ENCODE measurements at places on chromosomes 3 and 15. TPM values are rescaled to one million over a fixed set of nuclear protein-coding genes. Genes with fewer than 3 reads are reported as not detected.

C3orf85 gene
- total RNA-seq: 8.3 TPM

ISL2 gene
- not detected for total RNA-seq

CAPN3 gene
- 7.2 TPM for total RNA-seq

ARHGEF26 gene
- 42.3 TPM for total RNA-seq

CPLX3 gene
- not detected for total RNA-seq

GOLGA6L10 gene
- 0.54 TPM for total RNA-seq

SPESP1 gene
- total RNA-seq: 1.4 TPM

- no peak for DNase-seq
Observed at GRCh38 chr15:48147358-48147757, 26.6 kb downstream of the SLC24A5 start.

DNA sequence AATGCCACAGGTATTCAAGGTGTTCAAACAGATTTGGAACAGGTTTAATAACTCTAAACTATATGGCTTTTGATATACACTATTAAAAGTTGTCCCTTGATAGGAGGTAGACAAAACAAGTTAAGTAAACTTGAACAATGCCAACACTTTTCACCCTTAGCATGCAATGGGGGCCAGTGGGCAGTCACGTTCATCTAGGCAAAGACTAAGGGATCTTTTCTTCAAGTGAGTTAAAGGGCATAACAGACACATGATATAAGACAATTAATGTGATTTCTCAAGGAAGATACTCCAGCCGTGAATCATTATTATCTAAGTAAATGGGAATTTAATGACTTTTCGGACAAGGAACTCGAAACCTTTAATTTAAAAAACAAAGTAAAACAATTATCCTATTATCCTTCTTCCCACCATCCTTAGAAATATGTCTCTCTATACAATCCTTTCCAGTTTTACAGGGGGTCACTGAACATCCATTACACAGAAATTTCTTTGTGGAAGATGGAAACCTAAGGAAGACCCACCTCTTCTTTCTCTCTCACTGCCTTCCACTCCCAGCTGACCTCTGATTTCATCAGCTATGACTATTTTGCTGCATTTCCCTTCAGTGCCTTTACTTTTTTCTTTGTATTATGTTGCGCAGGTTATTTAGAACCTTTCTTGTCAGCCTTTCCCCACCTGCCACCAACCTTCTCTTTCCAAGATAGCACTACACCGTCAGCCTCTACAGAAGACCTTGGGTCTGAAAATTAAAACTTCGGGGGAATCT is 1.5 kb downstream of the CLDN1 start:
- no peak for DNase-seq

DNA sequence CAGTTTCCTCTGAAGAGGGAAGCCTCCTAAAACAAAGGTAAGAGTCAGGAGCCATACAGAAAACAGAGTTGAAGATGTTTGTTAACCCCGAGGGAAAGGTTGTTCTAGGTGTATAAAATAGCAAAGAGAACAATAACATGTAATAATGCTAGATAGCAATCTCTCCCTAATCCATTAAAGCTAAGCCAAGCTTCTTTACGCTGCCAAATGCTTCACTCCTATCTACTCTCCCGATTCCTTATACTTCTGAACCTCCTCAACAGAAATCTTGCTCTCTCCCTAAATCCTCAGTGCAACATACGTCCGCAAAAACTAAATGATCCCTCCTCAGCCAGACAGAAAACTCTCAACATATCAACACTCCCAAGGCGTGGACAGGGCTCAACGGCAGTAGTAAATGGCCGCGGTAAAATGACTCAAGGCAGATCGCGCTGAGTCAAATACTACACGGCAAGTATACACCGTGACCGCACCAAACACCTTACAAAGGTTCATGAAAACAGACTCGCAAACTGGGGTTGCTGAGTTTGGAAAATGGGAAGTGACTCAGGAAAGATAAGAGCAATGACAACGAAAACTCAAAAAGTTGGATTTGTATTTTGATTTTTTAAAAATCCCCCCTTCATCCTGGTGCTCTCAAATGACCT is 682 bp downstream of the CLDND1 start:
- DNase-seq: no peak

DNA sequence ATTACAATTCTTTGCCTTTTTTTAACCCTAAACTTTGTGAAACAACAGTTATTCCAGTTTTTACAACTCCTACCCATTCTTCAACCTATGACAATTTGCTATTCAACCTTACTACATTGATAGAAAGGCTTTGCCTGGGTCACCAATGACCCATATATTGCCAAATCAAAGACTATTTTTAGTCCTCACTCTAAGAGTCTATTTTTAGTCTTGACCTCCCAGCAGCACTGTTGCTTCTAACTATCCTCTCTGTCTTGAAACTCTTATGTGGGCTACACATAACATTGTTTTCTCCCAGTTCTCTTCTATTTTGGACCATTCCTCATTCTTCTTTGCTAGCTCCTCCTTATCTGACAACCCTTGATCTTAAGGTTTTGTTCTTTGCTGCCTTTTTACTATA is 71.4 kb downstream of the C3orf80 start:
- no peak for DNase-seq

- no peak for DNase-seq
Observed at GRCh38 chr15:66053991-66054390, 184.7 kb downstream of the RAB11A start.

- no peak for DNase-seq
Observed at GRCh38 chr3:179710079-179710478, 57.2 kb downstream of the USP13 start.

GRCh38 chr15:91456921-91457320 is 356.9 kb downstream of the SV2B start:
- no peak for DNase-seq

DNA sequence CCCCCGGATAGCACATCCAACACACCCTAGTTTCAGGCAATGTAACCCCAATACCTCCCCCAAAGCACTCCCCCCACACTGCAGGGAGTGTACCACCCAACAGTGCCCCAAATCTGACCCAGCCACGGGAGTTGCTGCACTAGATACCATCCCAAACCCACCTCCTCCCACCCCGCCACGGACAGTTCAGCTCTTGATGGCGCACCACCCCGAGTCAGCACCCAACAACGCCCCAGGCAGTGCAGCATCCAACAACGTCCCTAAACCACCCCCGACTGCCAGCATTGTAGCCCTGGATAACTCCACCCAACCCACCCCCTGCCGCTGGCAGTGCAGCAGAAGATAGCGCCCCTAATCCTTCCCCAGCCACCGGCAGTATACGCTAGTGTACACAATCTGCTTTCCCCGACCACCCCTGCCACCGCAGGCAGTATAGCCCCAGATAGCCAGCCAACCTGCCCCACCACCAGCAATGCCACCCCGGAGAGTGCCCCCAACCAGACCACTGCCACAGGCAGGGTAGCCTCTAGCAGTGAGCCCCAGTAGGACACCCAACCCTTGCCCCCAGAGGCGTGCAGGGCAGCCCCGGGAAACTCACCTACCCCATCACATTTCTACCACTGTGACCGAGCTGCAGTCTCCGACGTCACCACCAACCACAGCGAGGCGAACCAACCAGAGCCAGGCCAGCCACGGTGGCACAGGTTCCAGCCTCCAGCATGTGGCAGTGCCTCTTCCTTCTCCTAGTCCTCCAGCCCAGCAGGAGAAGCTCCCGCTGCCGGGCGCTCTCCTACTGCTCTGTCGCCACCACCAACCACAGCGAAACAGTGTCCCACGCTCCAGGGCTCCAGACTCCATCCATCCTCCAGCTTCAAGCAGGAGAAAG is 178.1 kb downstream of the POTEB3 start:
- peak; percentile 28 for DNase-seq

- DNase-seq: no peak
Observed at GRCh38 chr3:15744176-15744575, 53.6 kb downstream of the ANKRD28 start.

DNA sequence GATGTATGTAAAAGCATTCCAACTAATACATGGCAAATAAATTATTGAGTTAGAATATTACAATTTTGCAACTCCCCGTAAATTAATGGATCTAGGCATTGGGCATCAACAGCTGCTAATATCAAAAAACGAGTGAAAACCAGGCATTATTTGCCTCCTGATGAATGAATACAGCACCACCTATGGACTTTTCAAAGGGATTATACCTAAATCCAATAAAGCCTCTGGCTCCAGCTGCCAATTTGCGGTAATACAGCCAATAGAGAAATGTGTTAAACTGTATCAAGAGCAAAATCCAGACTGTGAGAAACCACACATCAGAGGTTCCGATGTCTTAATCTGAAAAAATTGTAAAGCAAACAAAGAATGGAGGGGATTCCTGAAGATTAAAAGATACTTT is 16.3 kb upstream of the A4GNT start:
- no peak for DNase-seq

- DNase-seq: no peak
Observed at GRCh38 chr15:49215768-49216739, 46.0 kb downstream of the GALK2 start.

DNA sequence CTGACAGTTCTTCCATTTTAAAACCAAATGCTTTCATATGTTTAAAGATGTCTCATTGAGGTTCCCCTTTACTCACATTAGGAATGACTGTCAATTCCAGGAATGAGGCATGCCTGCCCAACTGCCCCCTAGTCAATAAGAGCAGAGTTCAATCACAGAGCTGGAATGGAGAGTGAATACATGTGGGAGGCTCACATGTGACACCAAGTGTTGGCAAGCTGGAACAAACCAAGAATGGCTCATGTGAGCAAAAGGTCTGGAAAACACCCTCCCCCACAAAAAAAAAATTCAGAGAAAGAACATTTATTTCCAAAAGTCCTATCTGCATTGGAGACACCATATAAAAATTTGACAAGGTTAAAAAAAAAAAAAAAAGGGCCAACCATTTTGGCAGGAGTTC is 3.7 kb downstream of the PBRM1 start:
- DNase-seq: peak; percentile 55

DNA sequence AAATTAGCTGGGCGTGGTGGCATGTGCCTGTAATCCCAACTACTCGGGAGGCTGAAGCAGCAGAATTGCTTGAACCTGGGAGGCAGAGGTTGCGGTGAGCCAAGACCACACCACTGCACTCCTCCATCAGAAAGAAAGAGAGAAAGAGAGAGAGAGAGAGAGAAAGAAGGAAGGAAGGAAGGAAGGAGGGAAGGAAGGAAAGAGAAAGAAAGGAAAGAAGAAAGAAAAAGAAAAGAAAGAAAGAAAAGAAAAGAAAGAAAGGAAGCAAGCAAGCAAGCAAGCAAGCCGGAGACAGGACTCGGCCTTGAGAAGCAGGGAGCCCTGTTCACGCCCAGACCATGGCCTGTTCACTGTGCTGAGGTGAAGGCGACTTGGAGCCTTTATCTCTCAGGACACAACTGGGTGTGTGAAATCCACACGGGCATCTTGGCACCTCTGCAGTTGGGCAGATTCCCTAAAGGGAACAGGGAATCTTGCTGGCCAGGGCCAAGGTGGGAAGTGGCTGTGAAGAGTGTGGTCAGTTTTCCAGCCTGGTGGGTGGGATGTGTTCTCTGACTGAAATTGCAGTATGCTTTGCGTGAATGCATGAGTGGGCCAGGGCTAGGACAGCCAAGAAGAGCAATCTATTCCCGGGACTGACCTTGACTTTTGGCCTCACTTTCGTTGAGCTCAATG is 90.3 kb downstream of the CORO2B start:
- DNase-seq: no peak

GRCh38 chr15:93072411-93073394 is 16.3 kb downstream of the RGMA start:
- peak; percentile 54 for DNase-seq

DNA sequence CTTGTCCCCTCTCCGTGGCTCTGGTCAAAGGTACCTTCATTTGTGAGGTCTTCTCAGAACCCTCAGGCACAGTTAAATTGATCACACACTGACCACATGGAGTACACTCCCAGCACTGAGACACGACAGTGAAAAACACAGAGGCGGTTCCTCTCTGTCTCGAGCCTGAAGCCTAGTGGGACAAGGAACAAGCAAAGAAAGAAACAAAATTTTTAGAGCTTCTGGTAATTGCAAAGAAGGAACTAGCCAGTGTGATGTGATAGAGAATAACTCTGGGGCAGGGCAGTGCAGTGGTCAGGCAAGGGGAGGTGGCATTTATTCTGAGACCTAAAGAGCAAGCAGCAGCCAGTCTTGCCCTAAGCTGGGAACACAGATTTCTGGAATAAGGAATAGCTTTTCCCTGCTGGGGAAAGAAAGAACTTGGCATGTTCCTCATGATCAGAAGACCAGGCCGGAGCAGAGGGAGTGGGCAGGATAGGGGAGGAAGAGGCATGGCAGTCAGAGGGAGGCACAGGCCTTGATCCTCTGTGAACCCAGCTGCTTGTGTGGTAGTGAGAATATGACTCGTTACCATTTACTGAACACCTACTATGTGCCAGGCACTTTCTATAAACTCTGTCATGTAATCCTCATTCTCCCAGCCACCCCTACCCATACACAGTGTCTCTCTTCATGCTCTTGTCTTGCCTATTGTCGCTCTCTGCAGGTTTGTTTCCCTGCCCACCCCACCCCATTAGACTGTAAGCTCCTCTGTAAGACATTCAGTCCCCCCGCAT is 262.3 kb upstream of the HES1 start:
- no peak for DNase-seq

GRCh38 chr3:50119786-50120185 is 31.1 kb downstream of the RBM5 start:
- DNase-seq: no peak

DNA sequence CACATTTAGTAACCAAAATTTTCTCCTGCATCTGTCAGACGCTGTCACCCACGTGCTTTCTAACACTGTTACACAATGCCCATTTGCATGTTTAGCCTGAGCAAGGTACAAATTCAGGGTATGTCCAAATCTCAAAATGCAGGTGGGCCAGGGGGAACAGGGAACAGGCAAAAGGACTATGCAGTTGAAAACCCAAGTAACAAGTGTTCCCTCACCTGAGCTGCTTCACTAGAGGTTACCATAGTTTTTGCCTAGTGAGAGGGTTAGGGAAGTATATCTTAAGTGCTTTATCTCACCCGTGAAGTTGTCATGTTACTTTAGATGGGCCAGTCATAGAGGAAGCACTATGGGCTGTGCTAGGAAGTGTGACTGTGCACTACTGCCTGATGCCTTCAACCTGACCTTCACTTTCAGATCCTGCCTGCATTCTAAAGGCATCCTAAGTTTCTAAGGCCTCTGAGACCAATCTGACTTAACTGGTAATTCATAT is 6.0 kb upstream of the TMEM87A start:
- DNase-seq: no peak

Data from right lobe of liver (tissue), 6 donors.